ENCODE measurements at places on chromosomes 7 and 10. TPM values are rescaled to one million over a fixed set of nuclear protein-coding genes. Genes with fewer than 3 reads are reported as not detected.

CYP3A7 gene
- not detected for total RNA-seq

KEL gene
- under 0.01 TPM for total RNA-seq

HDAC9 gene
- total RNA-seq, result 1.8 TPM

TEX36 gene
- not detected for total RNA-seq

ITPRID1 gene
- not detected for total RNA-seq

HOXA5 gene
- total RNA-seq, result 5.9 TPM

DNAJB6 gene
- 109 TPM for total RNA-seq

MEIG1 gene
- total RNA-seq, result not detected

MPP7 gene
- 0.56 TPM for total RNA-seq

CALY gene
- total RNA-seq, result not detected

CYP2E1 gene
- not detected for total RNA-seq

ASZ1 gene
- not detected for total RNA-seq

RTKN2 gene
- 0.09 TPM for total RNA-seq

NAT16 gene
- not detected for total RNA-seq

NEUROD6 gene
- total RNA-seq, result not detected

NME8 gene
- total RNA-seq, result not detected

KLF14 gene
- total RNA-seq, result not detected

NUDT13 gene
- 1.6 TPM for total RNA-seq

SUGCT gene
- 3.4 TPM for total RNA-seq

PNLIPRP1 gene
- not detected for total RNA-seq

INSYN2A gene
- under 0.01 TPM for total RNA-seq

NODAL gene
- not detected for total RNA-seq

IDI2 gene
- not detected for total RNA-seq

FZD8 gene
- total RNA-seq, result 33.4 TPM

GHITM gene
- 179 TPM for total RNA-seq

NPVF gene
- total RNA-seq, result not detected

MACROH2A2 gene
- 0.36 TPM for total RNA-seq

MMD2 gene
- not detected for total RNA-seq

CRPPA gene
- total RNA-seq, result 0.85 TPM

OPN1SW gene
- not detected for total RNA-seq

AKR1C1 gene
- total RNA-seq, result 3.2 TPM

SAMD9 gene
- 10.7 TPM for total RNA-seq

NPC1L1 gene
- total RNA-seq, result not detected

CREB5 gene
- total RNA-seq, result 1.7 TPM

CYP3A5 gene
- total RNA-seq, result not detected

DDX50 gene
- 52.0 TPM for total RNA-seq

AGAP3 gene
- 50.9 TPM for total RNA-seq

PTF1A gene
- not detected for total RNA-seq

CALML5 gene
- total RNA-seq, result not detected

SHH gene
- 0.38 TPM for total RNA-seq

TDRD1 gene
- total RNA-seq, result not detected

SH2D4B gene
- total RNA-seq, result 0.09 TPM

STAMBPL1 gene
- 3.2 TPM for total RNA-seq

FGFR2 gene
- 0.09 TPM for total RNA-seq

OR6B1 gene
- not detected for total RNA-seq

EVX1 gene
- total RNA-seq, result not detected

WAPL gene
- 49.6 TPM for total RNA-seq

Data from endothelial cell of coronary artery (primary cell).